ENCODE measurements at places on chromosomes 12 and 14.
A peak's percentile ranks its signal among the peaks of the same experiment; 100 is the strongest.

GRCh38 chr12:89140602-89141238 lies 211.6 kb downstream of the DUSP6 start:
- DNase-seq = no peak

DNA sequence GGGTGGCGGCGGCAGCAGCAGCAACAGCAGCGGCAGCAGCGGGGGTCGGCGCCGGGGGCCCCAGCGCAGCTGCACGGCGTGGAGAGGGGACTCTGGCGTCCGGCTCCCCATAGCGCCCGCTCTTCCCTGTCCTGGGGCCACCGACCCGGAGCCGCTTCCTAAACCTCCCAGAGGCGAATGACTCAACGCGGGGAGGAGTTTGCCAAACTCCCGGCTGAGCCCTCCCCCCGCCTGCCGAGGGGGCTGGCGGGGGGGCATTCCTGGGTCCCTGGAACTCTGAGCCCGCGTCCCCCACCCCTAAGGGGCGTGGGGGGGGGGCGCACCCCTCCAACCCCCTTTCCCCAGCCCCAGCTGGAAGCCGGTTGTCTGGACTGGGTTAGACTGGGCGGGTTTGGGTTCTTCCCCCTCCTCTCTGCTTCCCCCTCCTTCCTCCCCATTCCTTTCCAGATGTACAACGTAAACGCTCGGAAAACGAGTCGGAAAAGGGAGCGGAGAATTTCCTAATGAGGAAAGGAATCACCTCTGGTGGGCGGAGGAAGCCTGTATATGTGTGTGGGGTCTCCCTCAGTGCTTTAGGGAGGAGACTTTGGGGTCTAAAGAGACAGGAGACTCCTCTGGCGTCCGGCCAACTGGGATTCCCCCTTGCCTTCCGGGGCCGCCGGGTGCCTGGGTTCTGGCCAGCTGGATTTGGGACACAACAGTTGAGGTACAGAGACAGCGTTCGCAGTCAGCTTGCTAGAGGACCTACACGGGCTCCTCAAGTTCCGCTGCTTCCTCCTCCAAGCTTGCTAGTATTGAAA lies at the start of gene ITGA5:
TSS of gene ITGA5 (minus strand) at position 179 of the 800 bp plus-strand sequence. CDS start at position 111, 68 bp downstream.
- peak; percentile 17 for DNase-seq

DNA sequence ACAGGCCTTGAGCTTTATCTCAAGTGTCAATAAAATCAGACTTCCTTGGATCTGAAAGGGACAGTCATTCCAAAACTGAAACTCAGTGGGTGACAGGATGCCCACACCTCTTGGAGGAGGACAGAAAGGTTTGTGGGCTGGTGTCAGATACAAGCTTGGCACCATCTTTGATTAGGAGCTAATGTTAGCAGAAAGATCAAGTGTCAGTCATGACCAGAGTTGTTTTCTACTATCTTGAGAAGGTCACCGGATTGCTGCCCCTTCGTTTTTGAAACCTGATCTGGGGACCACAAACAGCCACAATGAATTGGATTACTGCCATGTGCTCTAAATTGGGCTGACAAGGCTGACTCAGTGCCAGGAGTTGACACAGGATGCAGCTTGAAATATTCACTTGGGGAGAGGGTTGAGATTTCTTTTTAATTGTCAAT lies 88.3 kb downstream of the OTOGL start:
- DNase-seq = no peak

GRCh38 chr12:3137268-3137781 lies 60.1 kb downstream of the TSPAN9 start:
- DNase-seq = no peak

GRCh38 chr12:93115646-93116045 lies 186.6 kb upstream of the EEA1 start:
- no peak for DNase-seq

DNA sequence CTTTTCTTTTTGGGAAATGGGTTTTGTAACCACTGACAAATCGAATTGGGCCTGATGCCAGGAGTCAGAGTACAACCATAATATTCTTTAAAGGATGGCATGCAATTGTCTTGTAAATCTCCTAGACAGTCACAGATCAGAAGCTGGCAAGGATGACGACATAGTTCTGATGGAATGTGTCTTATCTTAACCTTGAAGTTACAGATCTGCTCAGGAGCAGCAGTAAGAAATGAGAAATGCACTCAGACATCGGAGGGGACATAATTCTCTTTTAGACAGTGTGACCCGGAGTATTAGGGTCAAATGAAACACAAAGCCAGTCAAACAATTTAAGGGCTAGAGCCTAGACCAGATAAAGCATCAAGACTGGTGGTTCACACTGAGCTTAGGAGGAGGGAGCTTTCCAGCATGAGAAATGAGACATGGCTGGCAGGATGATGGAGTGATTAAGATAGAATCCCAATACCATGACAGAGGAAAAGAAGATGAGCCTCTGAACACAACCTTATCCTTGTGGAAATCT lies 17.5 kb downstream of the CBX5 start:
- DNase-seq = no peak

DNA sequence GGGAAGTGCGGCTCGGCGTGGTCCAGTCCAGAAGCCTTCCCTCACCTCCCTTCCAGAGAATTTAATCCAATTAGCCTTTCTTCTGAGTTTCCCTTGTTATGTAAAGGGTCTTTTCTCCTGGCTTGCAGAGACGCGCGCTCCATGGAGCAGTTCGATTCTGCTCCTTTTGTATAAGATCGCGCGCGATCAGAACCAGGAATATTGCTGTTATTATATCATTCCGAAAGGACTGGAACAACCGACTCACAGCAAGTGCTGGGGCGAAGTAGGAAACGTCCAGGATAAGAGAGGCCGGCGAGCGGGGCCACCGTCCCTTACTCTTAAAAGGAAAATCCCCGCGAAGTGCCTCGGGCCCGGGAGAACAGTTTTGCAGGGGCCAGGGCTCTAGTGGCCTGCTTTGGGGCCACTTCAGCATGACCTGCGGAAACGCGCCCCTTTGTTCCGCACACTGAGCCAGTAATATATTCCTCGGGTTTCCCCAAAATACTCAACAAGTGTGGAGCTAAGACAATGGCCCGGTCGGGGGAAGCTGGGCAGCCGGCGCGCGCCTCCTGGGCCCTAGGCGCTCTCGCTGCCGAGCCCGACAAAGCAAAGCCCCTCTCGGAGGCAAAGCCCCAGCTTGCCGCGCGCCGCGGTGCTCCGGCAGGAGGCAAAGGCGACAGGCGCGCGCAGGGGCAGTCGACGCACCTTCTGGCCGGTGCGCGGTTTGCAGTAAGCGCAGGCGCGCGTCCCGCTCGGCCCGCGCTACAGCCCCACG lies 2.9 kb downstream of the RFX4 start:
- DNase-seq = no peak

DNA sequence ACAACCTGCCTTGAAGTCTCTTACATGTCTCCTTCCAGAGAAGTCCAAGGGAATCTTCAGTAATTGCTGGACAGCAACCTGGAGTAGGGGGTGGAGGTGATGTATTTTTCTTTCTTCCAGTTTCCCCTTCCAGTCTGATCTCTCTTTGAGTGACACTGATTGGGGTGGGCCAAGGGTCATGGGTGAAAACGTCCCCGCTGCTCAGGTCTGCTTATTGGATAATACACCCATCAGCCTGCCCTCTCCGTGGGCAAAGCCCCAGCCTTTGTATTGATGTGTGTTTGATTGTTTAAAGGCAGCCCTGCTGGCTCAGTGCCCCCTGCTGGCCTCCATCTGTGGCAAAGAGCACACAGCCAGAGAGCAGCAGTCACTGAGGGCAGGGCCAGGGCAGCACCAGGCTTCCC lies 35.7 kb upstream of the ATP2A2 start:
- DNase-seq = peak; percentile 38

DNA sequence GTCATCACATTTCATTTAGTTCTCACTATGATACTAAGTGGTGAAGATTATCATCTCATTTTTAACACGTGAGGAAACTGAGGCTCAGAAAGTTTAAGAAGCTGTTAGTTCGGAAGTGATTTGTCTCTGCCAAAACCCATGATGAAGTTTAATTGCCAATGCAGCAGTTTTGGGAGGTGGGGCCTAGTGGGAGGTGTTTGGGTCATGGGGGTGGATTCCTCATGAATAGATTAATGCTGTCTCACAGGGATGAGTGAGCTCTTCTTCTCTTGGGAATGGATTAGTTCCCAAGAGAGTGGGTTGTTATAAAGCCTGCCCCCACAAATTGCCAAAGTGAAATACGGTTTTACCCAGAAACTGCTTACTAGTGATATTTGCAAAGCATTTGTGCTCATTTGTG lies 91.5 kb upstream of the IGF1 start:
- no peak for DNase-seq

GRCh38 chr12:51907083-51907855 lies at the start of gene ACVRL1:
ACVRL1 (plus strand) TSS chr12:51907504; CDS start chr12:51912475, 4,971 bp downstream.
- DNase-seq = no peak
